ENCODE measurements at places on chromosomes 5 and 9.

- DNase-seq = no peak
Measured at GRCh38 chr5:142820447-142820846, 50.3 kb downstream of the ARHGAP26 start.

DNA sequence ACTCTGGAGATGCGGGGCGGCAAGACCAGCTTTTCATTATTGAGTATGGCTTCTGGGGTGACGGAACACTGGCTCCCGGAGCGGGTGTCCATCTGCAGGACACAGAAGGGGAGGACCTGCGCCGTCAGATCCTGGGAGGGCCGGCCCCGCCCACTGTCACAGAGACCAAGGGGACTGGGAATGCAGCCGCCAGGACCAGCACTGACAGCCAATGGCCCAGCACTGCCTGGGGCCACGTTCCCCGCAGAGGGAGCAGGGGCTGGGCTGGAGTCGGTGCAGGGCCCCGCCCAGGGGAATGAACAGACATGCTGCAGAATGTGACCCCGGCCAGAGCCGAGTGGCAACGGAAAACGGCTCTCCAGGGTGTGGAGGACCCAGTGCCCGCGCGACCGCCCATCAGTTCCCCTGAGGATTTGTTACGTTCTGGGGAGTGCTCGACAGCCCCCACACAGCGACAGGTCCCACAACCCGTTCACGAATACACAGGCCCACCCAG, at the start of gene ZDHHC11:
Gene ZDHHC11, minus strand, starts transcription at position 476 of the 496 bp plus-strand sequence. Its CDS starts 384 bp downstream, at position 92.
- DNase-seq = no peak

DNA sequence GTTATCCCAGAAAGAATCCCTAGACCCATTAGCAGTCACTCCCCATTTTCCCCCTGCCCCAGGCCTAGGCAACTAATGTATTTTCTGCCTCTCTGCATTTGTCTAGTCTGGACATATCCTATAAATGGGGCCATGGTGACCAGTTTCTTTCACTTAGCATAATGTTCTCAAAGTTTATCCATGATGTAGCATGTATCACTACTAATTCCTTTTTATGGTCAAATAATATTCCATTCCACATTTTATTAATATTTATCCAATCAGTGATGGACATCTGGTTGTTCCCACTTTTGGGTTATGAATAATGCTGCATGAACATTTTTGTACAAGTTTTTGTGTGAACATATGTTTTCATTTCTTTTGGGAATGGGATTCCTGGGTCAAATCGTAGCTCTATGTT, 1.5 kb downstream of the FCHO2 start:
- no peak for DNase-seq

DNA sequence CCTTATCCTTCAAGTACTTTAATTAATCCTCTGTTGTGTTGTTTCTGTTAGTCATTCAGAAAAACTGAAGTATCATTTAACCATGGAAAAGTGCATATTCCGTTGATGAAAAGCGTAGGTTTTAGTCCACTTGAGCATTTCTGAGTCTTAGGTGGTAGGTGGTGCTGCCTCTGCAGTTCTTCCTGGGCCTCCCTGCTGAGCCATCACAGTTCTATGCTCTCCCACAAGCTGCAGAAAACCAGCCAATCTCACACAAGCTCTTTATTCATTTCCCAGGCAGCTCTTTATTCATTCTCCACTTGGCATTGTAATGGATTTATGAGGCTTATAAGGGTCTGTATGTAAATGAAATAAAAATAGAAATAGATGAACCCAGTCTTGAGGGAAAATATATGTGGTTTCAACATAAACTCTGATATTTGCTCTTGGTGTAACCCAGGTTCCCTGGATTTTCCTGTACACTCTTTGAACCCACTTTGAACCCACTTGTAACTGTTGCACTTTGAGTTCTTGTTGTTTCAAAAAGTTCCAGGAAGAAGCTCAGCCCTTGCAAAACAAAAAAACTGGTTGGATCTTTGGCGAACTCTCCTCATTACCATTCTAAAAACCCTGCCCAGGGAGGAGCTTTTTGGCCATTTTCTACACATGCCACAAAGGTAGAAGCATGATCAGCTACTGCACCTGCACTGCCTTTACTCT, 56.0 kb downstream of the ZNF510 start:
- DNase-seq = no peak

- peak; percentile 24 for DNase-seq
Measured at GRCh38 chr9:112858625-112859147, 32.0 kb downstream of the SLC46A2 start.

- no peak for DNase-seq
Measured at GRCh38 chr9:94920420-94921091, 194.1 kb downstream of the AOPEP start.

DNA sequence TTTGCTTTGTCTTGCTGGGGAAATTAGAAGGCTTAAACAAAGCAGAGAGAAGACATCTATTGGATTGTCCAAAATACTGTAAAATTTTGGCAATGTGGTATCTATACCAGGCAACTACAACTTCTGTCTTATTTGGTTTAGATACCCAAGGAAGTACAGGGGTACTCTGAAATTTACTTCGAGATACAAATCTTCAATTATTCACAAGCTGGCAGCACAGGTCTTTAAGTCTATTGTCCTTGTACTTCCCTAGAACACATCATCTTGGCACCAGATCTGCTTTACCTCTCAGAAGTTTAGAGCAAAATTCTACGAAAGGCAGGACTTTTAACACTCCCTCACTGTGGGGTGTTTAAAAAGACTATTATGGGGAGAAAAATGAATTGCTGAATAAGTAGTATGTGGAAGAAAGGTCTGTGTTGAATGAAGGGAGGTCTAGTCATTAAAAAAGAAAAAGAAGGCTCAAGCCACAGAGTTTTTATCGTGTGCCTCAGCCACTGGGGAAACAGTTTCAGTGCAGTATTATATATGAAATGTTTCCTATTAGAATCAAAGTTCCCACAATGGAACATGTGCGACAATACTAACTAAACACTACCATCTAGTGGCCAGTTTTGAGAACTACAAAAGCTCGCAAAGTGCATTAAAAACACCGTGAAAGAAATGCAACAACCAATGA, 93.7 kb downstream of the PDE4D start:
- DNase-seq = peak; percentile 69

- no peak for DNase-seq
Measured at GRCh38 chr9:136138566-136138965, 19.9 kb upstream of the TMEM250 start.

GRCh38 chr9:109894921-109895758, 115.1 kb downstream of the PALM2AKAP2 start:
- DNase-seq = peak; percentile 28

GRCh38 chr9:96418920-96419690, 935 bp upstream of the ZNF367 start:
- DNase-seq = peak; percentile 56

DNA sequence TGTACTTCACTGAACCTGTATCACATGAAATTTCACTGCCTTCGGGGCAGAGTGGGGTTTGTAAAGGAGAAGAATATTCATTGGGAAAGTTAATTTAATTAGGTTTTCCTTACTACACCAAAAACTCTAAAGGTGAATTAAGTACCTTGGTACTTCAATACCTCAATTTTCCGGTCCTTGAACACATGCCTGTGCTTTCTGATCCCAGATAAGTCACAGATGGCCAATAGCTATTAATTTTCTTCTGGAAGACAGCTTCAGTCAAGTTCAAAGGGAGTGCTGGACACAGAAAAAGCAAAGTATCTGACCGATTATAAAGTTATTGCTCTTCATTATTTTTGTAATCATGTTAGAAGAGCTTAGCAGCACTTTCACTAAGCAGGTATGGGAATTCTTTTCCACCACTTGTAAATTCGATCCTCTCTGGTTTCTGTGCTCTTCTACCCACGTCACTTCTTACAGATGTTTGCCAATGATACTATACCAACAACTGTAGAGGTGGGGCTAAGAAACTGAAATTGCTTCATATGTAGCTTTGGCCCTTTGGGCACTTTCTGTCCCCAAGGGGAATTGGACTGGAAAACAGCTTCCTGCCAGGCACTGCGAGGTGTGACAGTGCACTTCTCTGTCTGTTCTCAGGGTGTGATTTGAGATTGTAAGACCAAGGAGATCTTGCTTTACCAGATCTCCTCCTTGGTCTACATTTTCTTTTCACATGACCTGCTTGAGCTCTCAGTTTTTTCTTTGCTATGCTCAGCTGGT, 164.0 kb downstream of the CCDC192 start:
- no peak for DNase-seq

DNA sequence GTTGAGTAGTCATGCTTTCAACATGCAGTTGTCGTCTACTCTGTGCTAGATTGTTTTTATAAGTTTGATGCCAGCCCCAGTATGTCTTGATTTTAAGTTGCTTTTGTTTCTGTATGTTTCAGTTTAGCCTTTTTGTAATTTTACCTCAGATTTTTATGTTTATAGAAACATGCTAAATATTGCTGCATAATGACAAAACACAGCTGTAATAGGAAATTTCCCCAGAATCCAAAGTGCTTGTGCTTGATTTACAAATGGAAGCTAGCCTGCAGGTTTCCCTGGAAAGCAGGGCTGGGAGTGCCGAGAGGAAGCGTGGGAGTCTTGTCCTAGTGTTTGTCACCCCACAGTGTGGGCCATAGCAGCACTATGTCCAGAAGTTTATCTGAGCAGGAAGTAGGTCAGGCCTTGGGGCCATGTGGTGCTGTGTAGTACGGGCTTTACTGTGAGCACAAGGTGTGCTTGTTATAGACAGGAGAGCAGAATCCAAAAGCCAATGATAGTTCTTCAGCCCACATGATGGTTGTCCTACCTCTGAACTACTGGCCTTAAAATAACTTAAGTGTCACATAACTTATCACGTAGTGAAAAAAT, 100.0 kb upstream of the NREP start:
- no peak for DNase-seq

GRCh38 chr9:93422977-93423616, 28.4 kb upstream of the FAM120A start:
- DNase-seq = no peak

GRCh38 chr5:89451263-89451662, 568.3 kb upstream of the MEF2C start:
- no peak for DNase-seq

DNA sequence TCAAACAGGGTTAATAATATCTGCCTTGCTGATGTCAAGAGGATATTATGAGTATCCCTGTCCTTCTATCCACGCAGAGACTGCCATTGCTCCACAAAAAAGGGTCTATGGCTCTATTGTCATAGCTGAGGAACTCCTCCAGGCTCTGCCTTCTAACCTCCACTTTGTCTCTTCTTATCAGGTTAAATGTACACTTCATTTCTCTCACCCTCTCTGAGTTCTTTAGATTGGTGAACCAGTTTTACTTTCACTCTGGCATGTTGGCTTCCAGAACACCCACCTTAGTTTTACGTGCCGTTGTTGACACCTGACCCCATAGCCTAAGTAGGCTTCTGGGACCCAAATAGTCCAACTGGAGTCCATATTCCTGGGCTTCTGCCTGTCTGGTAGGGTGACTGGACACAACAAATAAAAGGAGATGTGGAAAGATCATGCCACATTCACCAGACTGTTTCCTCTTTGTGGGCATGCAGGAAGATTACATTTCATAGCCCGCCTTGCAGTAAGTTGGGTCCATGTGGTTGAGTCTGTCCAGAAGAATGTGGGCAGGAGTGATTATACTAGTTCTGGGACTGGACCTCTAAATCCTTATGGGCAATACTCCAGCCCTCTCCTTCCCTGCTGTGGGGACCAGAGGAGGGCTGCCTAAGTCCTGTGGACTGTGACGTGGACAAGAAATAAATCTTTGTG, 350.4 kb upstream of the CLINT1 start:
- DNase-seq = no peak
